ENCODE measurements at places on chromosomes 13 and 19.
A peak's percentile ranks its signal among the peaks of the same experiment; 100 is the strongest.

- DNase-seq, result no peak
Measured at GRCh38 chr13:26262156-26262555, 8.2 kb downstream of the CDK8 start.

DNA sequence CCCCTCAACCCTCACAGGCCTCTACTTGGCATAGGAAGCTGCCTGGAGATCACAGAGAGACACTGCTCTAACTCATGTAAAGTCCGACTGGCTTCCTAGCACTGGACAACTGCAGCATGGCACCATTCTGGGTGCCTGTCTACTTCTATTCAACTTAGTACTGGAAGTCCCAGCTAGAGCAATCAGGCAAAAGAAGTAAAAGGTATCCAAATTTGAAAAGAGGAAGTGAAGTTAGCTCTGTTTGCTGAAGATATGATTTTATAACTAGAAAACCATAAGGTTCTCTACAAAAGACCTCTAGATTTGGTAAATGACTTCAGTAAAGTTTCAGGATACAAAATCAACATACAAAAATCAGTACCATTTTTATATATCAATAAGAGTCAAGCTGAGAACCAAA lies 1017.6 kb downstream of the PCDH9 start:
- DNase-seq, result no peak

GRCh38 chr13:26941345-26942174 lies 181.0 kb upstream of the GPR12 start:
- peak; percentile 45 for DNase-seq

DNA sequence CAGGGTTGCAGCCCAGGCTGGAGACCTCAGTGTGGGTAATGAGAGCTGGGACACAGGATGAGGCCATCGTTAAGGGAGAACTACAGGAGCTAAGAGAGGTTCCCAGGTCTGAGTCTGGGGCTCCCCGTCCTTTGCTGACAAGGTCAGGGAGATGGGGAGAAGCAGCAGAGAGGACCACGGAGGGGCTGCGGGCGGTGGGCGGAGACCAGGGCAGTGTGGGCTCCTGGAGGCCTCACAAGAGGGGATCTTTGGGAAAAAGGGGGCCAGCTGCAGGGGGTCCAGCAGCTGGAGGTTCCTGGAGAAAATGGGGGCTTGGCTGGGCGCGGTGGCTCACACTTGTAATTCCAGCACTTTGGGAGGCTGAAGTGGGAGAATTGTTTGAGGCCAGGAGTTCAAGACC lies 16.0 kb downstream of the RFX1 start:
- DNase-seq, result no peak

DNA sequence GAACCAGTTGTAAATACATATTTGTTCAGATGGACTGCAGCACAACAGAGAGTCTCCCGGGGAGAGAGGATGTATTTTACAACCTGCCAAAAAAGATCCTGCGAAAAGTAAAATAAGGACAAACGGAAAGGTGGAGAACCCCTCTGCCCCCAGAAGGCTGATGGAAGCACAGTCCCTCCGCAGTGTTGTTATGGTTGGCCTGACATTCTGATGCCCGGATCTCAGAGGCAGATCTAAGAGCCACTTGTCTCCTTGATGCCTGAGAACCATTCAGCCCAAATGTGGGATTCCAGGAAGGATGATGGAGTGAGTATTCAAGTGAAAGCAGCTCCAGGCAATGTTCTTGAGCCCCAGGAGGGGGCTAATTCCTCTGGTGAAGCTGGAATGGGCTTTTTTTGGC lies 458.7 kb downstream of the ZNF536 start:
- no peak for DNase-seq

GRCh38 chr13:20119960-20120359 lies 40.9 kb downstream of the GJA3 start:
- no peak for DNase-seq

GRCh38 chr13:30585748-30586262 lies 31.9 kb upstream of the USPL1 start:
- DNase-seq, result no peak

DNA sequence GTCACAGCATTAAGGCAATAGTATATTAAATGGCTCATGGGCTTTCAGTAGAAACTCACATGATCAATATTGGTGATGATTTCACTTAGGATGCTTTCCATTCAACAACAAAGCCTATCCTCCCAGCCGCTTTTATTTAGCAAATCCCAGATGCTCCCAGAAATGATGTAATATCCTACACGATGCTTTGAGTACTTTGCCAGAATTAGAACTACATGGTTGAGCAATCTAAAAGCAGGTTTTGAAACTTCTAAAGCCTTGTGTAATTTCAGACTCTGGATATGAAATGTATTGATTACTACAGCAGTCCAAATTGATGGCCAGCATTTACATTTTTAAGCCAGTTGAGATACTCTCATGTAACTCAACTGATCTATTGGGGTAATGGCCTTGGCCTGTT lies 13.6 kb downstream of the DLEU7 start:
- no peak for DNase-seq

DNA sequence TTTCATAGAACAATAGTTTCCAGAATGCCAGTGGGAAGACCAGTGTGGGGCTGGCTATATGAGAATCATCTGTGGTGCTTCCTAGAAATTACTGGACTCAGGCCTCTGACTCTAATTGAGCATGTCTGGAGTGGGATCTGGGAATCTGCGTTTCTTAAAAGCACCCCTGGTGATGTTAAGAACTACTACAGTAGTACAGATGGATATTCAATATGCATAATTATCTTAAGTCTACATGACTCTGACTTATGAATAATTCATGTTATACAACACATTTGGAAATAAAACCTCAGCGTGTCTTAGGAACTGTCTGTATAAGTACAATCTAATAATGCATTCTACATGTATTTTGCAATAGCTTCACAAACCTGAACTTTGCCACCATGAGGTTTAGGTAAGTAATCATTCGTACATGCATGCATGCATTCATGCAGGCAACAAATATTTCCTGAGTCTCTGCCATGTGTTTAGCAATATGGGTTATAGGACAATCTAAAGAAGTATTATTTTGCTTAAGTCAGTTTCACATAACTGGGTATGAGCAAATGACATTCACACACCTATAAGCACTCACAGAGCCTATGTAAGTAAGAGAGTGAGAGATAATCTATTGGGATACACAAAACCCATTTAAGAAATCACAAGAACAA lies 62.0 kb downstream of the EPSTI1 start:
- DNase-seq, result no peak

- no peak for DNase-seq
Measured at GRCh38 chr19:51150627-51151026, 8.5 kb downstream of the SIGLEC7 start.

DNA sequence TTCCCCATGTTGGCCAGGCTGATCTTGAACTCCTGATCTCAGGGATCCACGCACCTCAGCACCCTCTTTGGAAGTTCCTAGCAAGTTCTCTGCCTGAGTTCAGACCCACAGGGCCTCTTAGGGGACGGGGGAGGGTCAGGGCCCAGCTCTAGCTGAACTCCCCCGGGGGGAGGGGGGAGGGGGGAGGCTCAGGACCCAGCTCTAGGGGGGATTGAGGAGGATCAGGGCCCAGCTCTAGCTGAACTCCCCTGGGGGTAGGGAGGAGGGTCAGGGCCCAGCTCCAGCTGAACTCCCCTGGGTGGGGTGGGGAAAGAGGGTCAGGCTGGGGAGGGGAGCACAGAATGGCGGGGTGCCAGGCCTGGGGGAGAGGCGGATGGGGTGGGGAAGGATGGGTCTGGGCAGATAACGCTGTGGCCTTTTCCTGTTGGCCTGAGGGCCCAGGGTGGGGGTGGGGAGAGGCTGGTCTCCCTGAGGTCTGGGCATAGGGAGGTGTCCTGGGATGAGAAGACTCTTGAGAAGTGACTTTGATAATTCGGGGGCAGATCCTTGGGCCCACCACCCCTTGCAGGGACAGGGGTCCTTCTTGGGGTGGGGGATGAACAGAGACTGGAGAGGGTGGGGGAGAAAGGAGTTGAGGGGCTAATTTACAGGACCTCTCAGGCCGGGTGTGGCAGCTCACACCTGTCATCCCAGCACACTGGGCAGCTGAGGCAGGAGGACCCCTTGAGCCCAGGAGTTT lies 5.5 kb upstream of the PTBP1 start:
- no peak for DNase-seq

- no peak for DNase-seq
Measured at GRCh38 chr13:107882708-107883560, 332.4 kb downstream of the LIG4 start.

GRCh38 chr19:8615024-8615423 lies 4.5 kb upstream of the ADAMTS10 start:
- DNase-seq, result no peak

GRCh38 chr13:110574161-110574560 lies 12.6 kb upstream of the RAB20 start:
- DNase-seq, result no peak

GRCh38 chr19:3667037-3667638 lies 33.1 kb downstream of the PIP5K1C start:
- DNase-seq, result no peak

DNA sequence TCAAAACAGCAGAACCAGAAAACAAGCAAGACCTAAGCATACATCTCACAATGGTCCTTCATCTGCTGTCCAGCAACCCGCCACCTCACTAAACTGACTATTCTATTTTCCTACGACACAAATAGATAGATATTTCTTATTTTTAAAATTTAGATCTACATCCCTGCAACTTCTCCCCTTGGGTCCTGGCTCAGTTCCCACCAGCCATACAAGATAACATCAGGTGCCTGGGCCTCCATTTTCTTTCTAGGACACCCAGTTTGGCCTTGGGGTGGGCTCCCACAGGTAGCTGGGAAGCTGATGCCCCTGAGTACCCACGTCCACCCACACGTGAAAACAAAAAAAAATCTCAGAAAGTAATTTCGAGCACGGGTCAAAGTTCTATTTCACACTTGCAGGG lies 47.6 kb downstream of the TGDS start:
- DNase-seq, result no peak

DNA sequence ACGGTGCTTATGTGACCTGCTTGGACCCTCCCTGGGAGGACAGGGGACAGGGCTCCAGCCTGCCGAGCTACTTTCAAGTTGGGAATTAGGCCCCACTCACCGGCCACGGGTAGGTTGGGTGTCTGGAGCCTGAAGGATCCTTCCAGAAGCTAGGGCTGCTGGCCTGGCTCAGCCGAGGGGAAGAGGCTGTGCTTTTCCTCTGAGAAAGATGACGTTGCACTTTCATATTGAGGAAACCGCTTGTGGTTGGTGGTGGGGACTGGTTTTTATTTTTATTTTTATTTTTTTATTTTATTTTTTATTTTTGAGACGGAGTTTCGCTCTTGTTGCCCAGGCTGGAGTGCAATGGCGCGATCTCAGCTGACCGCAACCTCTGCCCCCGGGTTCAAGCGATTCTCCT lies at the start of gene TMEM150B:
TSS of gene TMEM150B (minus strand) at position 170 of the 400 bp plus-strand sequence. CDS start 4,305 bp downstream, outside the sequence.
- DNase-seq, result no peak

DNA sequence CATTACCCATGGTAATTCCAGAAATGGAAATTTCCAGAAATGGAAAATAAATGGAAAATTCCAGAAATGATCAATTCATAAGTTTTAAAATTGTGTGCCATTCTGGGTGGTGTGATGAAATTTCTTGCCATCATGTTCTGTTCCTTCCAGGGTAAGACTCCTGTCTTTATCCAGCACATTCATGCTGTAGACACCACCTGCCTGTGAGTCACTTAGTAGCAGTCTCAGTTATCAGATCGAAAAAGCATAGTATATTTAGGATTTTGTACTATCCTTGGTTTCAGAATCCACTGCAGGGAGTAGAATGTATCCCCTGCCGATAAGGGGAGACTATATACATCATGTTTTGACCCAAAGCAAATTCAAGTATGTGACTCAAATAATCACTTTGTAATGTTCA lies 26.7 kb upstream of the CSNK1A1L start:
- no peak for DNase-seq

GRCh38 chr13:42495751-42496150 lies 78.2 kb upstream of the TNFSF11 start:
- no peak for DNase-seq

DNA sequence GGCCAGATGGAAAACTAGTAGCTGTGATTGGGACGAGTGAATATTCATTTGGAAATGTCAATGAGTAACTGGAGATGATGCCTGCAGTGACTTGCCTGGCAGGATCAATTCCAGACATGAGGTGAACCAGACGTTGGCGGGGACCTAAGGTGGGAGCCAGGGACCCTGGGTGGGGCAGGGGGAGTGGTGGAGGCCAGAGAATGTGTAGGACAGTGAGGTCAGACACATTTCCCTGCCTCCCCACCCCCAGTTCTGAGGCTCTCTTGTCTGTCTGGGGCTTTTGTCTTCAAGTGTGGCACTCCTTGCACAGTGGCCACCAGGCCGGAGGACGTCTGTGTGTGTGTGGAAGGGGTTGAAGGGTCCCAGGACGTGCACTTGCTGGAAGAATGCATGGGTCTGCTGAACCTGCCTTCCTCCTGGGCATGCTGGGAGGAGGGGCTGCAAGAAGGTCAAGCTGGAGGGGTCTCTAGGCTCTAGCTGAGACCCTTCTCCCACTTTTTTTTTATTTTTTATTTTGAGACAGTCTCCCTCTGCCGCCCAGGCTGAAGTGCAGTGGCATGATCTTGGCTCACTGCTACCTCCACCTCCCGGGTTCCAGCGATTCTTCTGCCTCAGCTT lies 51.6 kb downstream of the CHST8 start:
- DNase-seq, result no peak

DNA sequence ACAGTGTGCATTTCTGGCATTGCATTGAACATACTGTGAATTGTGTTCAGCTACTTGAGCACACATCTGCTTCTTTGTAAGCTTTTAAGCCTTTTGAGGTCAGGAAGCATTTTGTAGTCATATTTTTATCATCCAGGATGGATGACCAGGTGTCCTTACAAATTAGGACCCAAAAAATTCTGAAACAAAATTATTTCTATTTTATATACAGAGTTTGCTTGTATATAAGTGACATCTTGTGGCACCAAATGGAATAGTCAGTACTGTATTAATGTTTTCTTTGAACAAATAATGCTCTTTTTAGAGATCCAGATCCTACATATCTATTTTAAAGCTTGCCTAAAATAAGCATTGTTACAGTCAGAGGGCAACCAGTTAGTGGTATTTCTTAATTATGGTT lies 9.5 kb upstream of the SUPT20H start:
- no peak for DNase-seq

DNA sequence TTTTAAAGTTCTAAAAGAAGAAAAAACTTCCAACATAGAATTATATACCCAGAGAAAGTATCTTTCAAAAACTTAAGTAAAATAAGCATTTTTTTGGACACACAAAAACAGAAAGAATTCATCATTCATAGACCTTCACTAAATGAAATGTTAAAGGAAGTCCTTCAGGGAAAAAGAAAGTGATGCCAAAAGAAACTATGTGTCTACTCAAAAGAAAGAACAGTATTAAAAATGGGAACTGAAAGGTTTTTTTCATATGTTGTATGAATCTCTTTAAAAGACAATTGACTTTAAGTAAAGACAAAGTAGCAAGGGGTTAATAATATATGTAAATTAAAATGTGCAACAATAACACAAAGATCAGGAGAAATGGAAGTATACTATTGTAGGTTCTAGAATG lies 96.5 kb downstream of the DHRS12 start:
- DNase-seq, result no peak

DNA sequence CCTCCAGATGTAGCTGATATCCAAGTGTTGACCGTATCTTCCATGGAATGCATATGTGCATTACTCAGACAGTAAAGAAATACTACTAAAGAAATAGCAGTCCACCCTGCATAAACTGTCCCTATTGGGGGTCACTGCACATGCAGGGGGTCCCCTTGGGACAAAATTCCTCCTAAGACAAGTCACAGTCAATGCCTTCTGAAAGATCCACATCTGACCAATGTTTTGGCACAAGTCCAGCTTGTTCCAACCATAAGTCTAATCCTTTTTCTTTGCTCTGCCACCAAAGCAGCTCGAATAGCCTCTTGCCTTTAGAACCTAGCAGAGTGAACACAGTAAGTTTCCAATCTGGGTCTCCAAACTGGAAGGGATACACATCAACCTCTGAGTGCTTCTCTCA lies 87.9 kb downstream of the DIAPH3 start:
- DNase-seq, result no peak

GRCh38 chr19:13151605-13152355 lies 1.6 kb downstream of the IER2 start:
- DNase-seq, result no peak
